Ecto neural progenitor cell (in vitro differentiated cells): ENCODE measurements at places on chromosomes 6 and 20.

GRCh38 chr6:111776236-111777221 lies 96.7 kb downstream of the FYN start:
- DNase-seq = no peak

- DNase-seq = no peak
Measured at GRCh38 chr6:122416825-122417224, 17.4 kb downstream of the HSF2 start.

DNA sequence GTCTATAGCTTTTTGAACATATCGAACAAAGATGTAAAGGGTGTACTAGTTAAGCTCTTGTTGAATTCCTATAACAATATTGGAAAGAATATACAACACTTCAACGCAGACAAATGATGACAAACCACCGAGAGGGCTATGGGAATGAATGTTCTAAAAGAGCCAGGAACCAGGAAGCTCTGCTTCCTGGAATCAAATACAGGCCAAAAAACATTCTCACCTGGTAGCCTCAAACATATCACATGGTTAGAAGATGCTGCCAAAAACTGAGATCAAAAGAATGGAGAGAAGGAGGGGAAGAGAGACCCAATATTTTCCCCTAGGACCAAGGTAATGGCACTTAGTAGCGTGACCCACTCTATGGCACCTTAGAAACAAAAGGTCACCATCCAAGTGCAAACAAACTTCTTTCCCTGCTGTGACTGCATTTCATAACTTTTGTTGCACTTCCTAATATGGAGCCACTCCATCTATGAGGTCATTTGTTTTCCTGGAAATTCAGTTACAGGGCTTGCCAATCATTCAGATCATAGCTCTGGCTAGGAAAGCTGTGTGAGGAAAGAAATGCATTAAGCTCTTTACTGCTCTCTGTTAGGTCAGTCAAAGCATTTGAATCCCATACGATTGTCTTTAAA lies 199.2 kb upstream of the NT5E start:
- no peak for DNase-seq

DNA sequence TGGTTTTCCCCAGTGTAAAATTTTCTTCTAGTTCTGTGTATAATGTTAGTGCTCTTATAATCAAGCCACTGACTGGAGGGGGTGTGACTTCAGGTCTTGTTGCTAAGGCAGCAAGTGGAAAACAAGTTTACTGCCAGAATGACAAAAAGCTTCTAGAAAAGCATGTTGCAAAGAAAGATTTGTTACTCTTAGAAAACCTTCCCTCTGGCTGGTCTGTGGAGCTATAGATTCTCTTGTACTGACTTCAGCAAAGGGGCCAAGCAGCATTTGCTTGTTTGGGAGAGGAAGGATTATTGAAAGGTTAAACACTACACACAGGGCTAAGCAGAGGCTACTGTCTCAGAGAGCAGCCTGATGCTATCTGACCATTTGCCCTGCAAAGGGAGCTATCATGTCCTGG lies 288.8 kb downstream of the BTBD9 start:
- DNase-seq = no peak

GRCh38 chr20:1870792-1871550 lies 24.2 kb upstream of the SIRPA start:
- no peak for DNase-seq
